ENCODE measurements at places on chromosomes 7 and 10. TPM values are rescaled to one million over a fixed set of nuclear protein-coding genes. Genes with fewer than 3 reads are reported as not detected.
A peak's percentile ranks its signal among the peaks of the same experiment; 100 is the strongest.

SLC16A9 gene
- 5.9 TPM for total RNA-seq

ZNF117 gene
- 2.5 TPM for total RNA-seq

OPN1SW gene
- not detected for total RNA-seq

CNNM1 gene
- not detected for total RNA-seq

DNA sequence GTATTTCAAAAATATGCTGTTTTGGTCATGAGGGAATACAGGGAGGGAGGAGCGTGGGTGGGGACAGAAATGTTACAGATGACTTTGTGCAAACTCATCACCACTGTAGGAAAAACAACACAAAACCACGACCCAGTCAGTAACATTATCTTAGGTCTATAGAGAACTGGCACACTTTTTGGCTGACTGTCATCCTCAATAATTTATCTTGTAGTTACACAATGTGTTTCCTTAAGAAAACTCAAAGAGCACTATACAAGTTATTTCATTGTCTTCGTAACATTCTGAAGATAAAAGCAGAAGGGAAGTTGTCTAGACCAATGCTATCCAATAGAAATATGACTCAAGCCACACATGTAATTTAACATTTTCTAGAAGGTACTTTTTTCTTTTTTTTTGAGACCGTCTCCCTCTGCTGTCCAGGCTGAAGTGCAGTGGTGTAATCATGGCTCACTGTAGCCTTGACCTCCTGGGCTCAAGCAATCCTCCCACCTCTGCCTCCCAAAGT lies 16.9 kb upstream of the CDK14 start:
- no peak overlapping the region for H3K4me3 ChIP-seq
- H3K36me3 ChIP-seq = no peaks in the 10 kb centered on the region
- no peak overlapping the region for H3K27ac ChIP-seq
- no peak for DNase-seq
- 0 out of 2 replicates have a peak, but pooled peaks cover 6% of the 10 kb centered on the region for H3K4me1 ChIP-seq

GRCh38 chr10:73891540-73891939 lies 17.2 kb upstream of the CAMK2G start:
- H3K4me1 ChIP-seq = peaks cover 82% of the 10 kb centered on the region
- peak overlapping the region; percentile 95 for H3K27ac ChIP-seq
- H3K27me3 ChIP-seq = no peaks in the 10 kb centered on the region
- DNase-seq = no peak

GRCh38 chr10:28569506-28570159 lies 36.7 kb downstream of the WAC start:
- no peaks in the 10 kb centered on the region for H3K27me3 ChIP-seq
- H3K27ac ChIP-seq = no peak overlapping the region
- peaks cover 9% of the 10 kb centered on the region for H3K4me1 ChIP-seq

- no peaks in the 10 kb centered on the region for H3K4me1 ChIP-seq
- H3K27ac ChIP-seq = no peak overlapping the region
- no peaks in the 10 kb centered on the region for H3K36me3 ChIP-seq
- peaks cover 32% of the 10 kb centered on the region for H3K27me3 ChIP-seq
Measured at GRCh38 chr7:155429651-155430050, 28.3 kb upstream of the EN2 start.

DNA sequence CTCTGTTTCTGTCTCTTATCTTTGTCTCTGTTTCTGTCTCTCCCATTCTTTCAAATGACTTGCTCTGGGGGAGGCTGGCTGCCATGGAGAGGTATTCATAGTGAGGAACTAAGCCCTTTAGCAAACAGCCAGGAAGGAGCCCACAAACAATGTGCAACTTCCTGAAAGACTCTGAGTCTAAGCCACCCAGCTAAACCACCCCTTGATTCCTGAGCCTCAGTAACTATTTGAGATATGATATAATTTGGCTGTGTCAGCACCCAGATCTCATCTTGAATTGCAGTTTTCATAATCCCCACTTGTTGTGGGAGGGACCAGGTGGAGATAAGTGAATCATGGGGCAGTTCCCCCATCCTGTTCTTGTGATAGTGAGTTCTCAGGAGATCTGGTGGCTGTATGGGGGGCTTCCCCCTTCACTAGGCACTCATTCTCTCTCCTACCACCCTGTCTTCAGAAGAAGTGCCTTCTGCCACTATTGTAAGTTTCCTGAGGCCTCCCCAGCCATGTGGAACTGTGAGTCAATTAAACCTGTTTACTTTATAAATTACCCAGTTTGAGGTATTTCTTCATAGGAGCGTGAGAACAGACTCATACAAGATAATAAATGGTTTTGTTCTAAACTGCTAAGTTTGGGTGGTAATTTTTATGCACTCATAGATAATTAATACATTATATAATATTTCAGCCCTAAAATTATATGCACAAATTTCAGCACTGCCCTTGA lies 121.2 kb upstream of the FOXP2 start:
- H3K4me3 ChIP-seq = no peak overlapping the region
- no peaks in the 10 kb centered on the region for H3K27me3 ChIP-seq
- H3K4me1 ChIP-seq = no peaks in the 10 kb centered on the region
- no peaks in the 10 kb centered on the region for H3K36me3 ChIP-seq

GRCh38 chr7:20447021-20447650 lies 116.4 kb downstream of the ITGB8 start:
- DNase-seq = no peak
- no peaks in the 10 kb centered on the region for H3K27me3 ChIP-seq
- no peaks in the 10 kb centered on the region for H3K36me3 ChIP-seq
- H3K27ac ChIP-seq = no peak overlapping the region
- H3K4me3 ChIP-seq = no peak overlapping the region

DNA sequence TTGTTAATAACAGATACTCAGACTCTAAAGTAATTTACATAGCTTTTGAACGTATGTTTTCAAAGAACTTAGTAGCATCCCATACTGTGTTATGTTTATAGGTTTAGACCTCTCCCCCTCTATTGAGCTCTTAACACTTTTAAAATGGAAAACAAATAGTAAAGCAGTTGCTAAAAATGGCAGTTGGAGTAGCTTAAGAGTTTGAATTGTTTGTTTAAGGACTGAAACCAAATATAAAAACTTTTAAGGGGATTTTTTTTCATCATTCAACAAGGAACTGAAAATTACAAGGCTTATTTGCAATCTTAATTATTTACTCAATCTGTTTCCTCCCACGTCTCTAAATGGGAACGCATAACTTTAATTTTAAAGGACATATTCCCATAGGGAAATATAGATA lies 1.6 kb upstream of the SPAG6 start:
- H3K4me1 ChIP-seq = peaks cover 16% of the 10 kb centered on the region
- H3K36me3 ChIP-seq = no peaks in the 10 kb centered on the region
- H3K4me3 ChIP-seq = no peak overlapping the region
- no peak overlapping the region for H3K27ac ChIP-seq
- DNase-seq = no peak

- H3K27ac ChIP-seq = no peak overlapping the region
- H3K27me3 ChIP-seq = no peaks in the 10 kb centered on the region
- no peaks in the 10 kb centered on the region for H3K4me1 ChIP-seq
- DNase-seq = no peak
- H3K36me3 ChIP-seq = peaks cover 5% of the 10 kb centered on the region
Measured at GRCh38 chr7:104160375-104160774, 47.4 kb downstream of the ORC5 start.

- DNase-seq = no peak
- no peak overlapping the region for H3K4me3 ChIP-seq
- no peak overlapping the region for H3K27ac ChIP-seq
- H3K4me1 ChIP-seq = no peaks in the 10 kb centered on the region
Measured at GRCh38 chr10:113907166-113907565, 52.7 kb downstream of the NHLRC2 start.

DNA sequence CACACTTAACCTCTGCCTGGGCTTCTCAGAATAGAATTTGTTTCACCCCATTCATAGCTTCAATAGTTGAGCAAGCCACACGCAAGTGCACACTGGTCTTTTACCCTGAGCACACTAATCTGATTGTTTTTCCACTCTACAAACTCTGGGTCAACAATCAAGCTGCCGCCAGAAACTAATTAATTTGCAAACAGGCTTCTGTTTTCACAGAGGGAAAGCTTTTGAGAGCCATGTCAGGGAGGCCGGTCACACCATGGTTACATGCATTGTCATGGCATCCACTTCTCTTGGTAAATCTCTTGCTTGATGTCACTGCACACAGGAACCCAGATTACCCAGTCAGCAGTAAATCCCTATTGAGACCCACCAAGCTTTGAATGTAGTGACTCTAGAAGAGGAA lies 154.2 kb downstream of the SEMA3A start:
- H3K27ac ChIP-seq = no peak overlapping the region
- H3K27me3 ChIP-seq = no peaks in the 10 kb centered on the region
- peaks cover 9% of the 10 kb centered on the region for H3K4me1 ChIP-seq
- no peak for DNase-seq
- no peaks in the 10 kb centered on the region for H3K36me3 ChIP-seq
- H3K4me3 ChIP-seq = no peak overlapping the region

DNA sequence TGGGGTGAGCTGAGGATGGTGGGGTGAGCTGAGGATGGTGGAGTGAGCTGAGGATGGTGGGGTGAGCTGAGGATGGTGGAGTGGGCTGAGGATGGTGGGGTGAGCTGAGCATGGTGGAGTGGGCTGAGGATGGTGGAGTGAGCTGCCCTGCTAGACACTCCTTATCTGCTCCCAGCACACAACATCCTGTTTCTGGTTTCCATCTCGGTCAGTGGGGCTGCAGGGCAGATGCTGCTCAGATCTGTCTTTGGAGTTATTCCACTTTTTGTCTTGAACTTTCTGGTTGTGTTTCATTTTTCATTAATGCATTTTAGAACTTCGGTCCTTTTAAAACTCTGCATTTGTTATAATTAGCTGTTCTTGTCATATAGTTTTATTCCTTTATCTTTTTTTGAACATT lies 67.9 kb upstream of the ANTXRL start:
- H3K4me3 ChIP-seq = no peak overlapping the region
- no peak overlapping the region for H3K27ac ChIP-seq
- no peak for DNase-seq

GRCh38 chr7:996079-996872 lies 13.3 kb downstream of the CYP2W1 start:
- H3K27me3 ChIP-seq = no peaks in the 10 kb centered on the region
- no peaks in the 10 kb centered on the region for H3K36me3 ChIP-seq
- H3K4me3 ChIP-seq = no peak overlapping the region
- no peak overlapping the region for H3K27ac ChIP-seq
- H3K4me1 ChIP-seq = peaks cover 9% of the 10 kb centered on the region
- no peak for DNase-seq

- no peak overlapping the region for H3K27ac ChIP-seq
- no peaks in the 10 kb centered on the region for H3K27me3 ChIP-seq
- H3K4me1 ChIP-seq = peaks cover 31% of the 10 kb centered on the region
- H3K36me3 ChIP-seq = no peaks in the 10 kb centered on the region
Measured at GRCh38 chr7:131627735-131628190, 71.3 kb upstream of the PODXL start.

DNA sequence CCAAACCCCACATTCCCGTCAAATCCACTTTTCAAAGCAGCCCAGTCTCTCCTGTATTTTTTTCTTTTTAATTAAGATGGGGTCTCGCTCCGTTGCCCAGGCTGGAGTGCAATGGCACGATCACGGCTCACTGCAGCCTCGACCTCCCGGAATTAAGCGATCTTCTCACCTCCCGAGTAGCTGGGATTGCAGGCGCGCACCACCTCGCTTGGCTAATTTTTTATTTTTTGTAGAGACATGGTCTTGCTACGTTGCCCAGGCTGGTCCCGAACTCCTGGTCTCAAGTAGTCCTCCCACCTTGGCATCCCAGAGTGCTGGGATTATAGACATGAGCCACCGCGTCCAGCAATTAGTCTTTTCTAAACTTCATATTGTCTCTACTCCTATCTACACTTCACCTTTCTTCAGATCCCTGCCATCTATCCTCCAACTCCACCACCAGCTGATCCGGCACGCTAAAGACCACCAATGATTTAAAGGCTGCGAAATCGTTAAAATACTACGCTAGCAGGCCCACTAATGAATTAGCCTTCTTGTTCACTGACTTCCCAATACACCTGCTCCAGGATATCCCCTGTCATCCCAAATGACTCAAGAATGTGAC lies 525 bp upstream of the CHUK start:
- H3K27me3 ChIP-seq = no peaks in the 10 kb centered on the region
- H3K4me3 ChIP-seq = peak overlapping the region; percentile 81
- peaks cover 5% of the 10 kb centered on the region for H3K4me1 ChIP-seq
- no peak for DNase-seq
- H3K36me3 ChIP-seq = peaks cover 11% of the 10 kb centered on the region

- H3K4me3 ChIP-seq = no peak overlapping the region
- no peaks in the 10 kb centered on the region for H3K4me1 ChIP-seq
- H3K36me3 ChIP-seq = no peaks in the 10 kb centered on the region
- H3K27ac ChIP-seq = no peak overlapping the region
- no peaks in the 10 kb centered on the region for H3K27me3 ChIP-seq
Measured at GRCh38 chr7:69349291-69349690, 249.0 kb upstream of the AUTS2 start.

GRCh38 chr7:50112250-50112649 lies 19.2 kb upstream of the ZPBP start:
- no peak for DNase-seq
- H3K27ac ChIP-seq = no peak overlapping the region
- peaks cover 5% of the 10 kb centered on the region for H3K27me3 ChIP-seq
- no peak overlapping the region for H3K4me3 ChIP-seq
- H3K36me3 ChIP-seq = no peaks in the 10 kb centered on the region

- no peaks in the 10 kb centered on the region for H3K27me3 ChIP-seq
- no peak overlapping the region for H3K27ac ChIP-seq
- H3K4me3 ChIP-seq = no peak overlapping the region
- no peaks in the 10 kb centered on the region for H3K36me3 ChIP-seq
- no peaks in the 10 kb centered on the region for H3K4me1 ChIP-seq
Measured at GRCh38 chr10:28875549-28876081, 198.3 kb downstream of the BAMBI start.

- no peaks in the 10 kb centered on the region for H3K27me3 ChIP-seq
- no peaks in the 10 kb centered on the region for H3K36me3 ChIP-seq
- H3K4me1 ChIP-seq = no peaks in the 10 kb centered on the region
- no peak for DNase-seq
- H3K4me3 ChIP-seq = no peak overlapping the region
Measured at GRCh38 chr7:158957921-158958491, 101.6 kb downstream of the DYNC2I1 start.

Data from HCT116 (cell line).